Adrenal gland (tissue), 19 donors: ENCODE measurements at places on chromosomes 7 and 10.

DNA sequence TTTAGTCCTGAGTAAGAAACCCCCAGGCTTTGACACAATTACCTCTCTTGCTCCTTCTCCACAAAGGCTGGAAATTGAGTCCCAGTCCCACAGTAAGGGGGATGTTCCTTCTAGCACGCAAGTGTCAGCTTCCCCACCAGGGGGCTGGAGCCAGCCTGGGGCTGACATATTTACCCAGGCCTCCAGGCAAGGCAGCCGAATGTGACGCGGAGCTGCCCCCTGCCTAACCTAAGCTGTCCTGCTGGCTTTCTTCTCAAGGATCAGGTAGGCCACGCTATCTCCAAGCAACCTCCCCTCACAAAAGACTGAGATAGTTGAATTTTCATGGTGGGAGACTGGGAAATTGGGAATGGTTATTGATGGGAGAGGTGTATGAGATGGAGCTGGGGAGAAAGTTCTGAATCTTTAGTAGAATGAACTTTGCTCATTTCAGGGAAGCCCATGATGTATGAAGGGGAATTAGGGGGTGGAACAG is 19.2 kb upstream of the BMPER start:
- DNase-seq, result no peak

- no peak for DNase-seq
Measured at GRCh38 chr10:125708971-125709503, 10.5 kb upstream of the EDRF1 start.

- DNase-seq, result no peak
Measured at GRCh38 chr7:80288175-80289122, 153.8 kb downstream of the GNAI1 start.

- no peak for DNase-seq
Measured at GRCh38 chr10:48762064-48763042, 77.7 kb downstream of the WDFY4 start.

GRCh38 chr7:158527915-158528502 is 59.6 kb downstream of the PTPRN2 start:
- no peak for DNase-seq

DNA sequence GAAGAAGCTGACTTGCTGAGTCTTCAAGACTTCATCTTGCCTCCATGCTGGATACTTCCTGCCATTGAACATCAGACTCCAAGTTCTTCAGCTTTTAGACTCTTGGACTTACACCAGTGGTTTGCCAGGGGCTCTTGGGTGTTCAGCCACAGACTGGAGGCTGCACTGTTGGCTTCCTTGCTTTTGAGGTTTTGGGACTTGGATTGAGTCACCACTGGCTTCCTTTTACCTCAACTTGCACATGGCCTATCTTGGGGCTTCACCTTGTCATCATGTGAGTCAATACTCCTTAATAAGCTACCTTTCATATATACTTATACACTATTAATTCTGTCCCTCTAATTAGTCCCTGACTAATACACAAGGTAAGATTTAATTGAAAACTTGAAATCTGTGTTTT is 361.7 kb upstream of the SEMA3C start:
- DNase-seq, result no peak

GRCh38 chr10:88702848-88703597 is 3.0 kb upstream of the LIPK start:
- DNase-seq, result no peak

- peak; percentile 55 for DNase-seq
Measured at GRCh38 chr7:151599401-151600227, 79.9 kb upstream of the RHEB start.

- DNase-seq, result no peak
Measured at GRCh38 chr10:97378933-97379921, 21.9 kb downstream of the RRP12 start.
